ENCODE measurements at places on chromosomes 6 and 20.

DNA sequence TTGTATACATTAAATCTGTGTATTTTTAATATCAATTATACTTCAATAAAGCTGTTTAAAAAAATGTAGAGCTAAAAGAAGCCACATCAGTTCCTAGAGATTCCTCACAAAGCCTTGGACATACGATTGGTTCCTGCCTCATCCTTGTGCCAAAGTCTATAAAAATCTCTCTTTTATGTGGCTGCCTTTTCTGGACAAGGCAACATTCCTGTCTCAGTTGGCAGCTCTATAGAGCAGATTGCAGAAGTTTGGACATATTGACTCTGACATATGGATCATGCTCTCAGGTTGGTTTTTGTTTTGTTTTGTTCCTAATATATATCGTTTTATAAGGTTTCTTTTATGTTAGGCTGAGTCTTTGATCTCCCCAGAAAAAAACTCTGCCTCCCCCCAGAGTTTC is 148.9 kb downstream of the MAFB start:
- DNase-seq = no peak

DNA sequence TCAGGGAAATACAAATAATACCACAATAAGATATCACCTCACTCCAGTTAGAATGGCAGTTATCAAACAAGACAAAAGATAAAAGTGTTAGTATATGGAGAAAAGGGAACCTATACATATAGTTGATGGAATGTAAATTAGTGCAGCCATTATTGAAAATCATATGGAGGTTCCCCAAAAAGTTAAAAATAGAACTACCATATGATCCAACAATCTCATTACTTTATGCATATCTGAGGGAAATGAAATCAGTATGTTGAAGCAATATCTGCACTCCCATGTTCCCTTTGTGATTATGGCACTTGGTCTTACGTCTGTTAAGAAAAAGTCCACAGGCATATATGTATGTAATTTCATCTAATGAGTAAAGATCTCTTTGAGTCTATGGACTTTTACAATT is 96.9 kb downstream of the STXBP5 start:
- DNase-seq = no peak

DNA sequence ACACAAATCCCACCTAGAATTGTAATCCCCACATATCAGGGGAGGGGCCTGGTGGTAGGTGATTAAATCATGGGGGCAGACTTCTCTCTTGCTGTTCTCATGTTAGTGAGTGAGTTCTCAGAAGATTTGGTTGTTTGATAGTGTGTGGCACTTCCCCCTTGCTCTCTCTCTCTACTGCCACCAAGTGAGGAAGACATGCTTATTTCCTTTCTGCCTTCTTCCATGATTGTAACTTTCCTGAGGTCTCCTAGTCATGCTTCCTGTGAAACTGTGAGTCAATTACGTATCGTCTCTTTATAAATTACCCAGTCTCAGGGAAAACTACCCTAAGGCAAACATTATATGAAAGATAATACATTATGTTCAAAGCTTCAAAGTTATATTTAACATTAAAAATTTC is 1297.5 kb upstream of the CITED2 start:
- no peak for DNase-seq

DNA sequence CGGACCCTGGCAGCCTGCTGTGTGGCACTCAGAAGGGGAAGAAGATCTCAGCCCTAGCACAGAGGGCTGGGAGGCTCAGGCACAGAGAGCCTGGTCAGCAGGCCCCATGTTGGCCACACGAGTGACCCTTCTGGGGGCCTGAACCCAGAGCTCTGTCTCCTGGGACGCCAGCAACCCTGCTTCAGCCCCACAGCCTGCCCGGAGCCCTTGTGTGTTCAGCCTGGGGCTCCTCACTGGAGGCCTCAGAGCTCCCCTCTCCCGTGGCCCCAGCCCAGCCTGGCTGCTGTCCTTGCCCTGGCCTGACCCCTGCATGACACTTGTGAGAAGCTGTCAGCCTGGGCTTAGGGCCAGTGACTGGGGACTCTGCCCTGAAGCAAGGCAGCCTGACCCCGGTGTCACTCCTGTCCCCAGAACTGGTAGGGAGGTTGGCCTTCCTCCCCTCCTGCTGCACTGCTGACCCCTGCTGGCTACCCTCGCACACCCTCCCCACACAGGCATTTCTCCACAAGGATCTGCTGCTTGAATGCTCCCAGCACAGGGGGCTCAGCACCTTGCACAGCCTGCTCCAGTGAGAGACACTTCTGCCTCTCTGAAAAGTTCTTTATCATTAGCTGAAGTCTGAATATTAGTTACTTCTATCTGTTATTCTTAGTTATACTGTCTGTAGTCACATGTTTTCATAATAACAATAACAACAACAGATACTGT is 15.4 kb upstream of the IP6K3 start:
- peak; percentile 59 for DNase-seq

DNA sequence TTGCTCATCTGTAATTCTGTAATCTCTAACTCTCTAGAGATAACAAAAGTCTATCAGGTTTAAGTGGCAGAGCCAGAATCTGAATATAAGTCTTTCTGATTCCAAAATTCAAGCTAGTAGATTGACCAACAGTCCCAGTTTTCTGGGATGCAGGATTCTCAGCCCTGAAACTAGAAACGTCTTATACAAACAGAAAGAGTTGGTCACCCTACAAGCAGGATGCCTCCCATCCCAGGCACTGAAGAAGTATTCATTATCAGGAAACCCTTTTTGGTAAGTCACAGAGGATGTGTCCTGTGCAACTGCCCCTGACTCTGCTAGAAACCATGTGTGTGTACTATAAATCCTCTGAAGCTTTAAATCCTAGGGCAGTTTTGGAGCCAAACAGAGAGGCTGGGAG is 135.0 kb downstream of the CARMIL1 start:
- no peak for DNase-seq
